ENCODE measurements at places on chromosomes 3 and 15.
A peak's percentile ranks its signal among the peaks of the same experiment; 100 is the strongest.

DNA sequence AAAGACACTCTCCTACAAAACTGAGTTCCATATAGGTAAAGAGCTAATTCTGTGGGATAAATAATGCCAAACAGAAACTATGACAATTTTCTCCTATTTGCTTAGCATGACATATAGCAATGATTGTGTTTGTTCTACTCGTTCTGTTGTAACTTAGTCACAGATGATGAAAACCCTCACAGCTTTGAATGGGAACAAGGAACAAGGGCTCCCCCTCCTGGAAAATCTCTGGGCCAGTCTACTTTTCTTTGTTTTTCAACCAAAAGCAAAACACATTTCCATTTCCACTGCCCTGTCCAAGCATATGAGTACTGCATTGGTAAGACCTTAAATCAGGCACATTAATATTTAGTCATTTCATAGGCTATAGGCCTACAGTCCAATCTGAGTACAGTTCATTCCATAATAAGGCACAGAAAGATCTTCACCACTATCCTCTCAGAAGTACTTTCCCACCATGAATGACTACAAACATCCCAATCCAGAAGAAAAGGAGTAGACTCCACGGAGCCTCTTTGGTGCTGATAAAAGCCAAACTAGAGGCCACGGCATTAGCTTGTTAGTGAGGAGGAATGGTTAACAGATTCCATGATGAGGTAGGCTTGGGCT lies 67.1 kb downstream of the ATP8B4 start:
- DNase-seq = peak; percentile 28

DNA sequence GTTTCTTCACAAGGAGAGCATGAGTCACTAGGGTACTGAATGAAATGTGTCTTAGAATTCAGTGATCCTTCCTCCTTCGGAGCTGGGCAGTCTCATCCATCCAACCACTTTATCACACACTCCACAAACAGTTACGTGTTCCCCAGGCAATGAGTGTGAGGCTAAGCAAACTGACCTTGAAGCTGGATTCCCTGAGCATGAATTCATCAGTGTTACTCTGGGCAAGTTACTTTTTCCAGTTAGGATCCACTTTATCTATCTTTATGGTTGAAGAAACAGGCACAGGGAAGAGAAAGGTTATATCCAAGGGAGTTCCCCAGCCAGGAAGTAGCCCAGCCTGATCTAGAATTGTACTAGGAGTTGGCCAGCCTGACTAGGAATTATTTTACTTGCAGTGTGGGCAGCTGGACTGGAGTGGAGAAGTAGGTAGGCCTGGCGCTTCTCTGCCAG lies 17.1 kb upstream of the GCNT3 start:
- no peak for DNase-seq

GRCh38 chr15:34591306-34591705 lies 7.9 kb upstream of the GOLGA8B start:
- no peak for DNase-seq

GRCh38 chr3:12948371-12948770 lies 107.0 kb upstream of the RPL32 start:
- DNase-seq = no peak

- DNase-seq = no peak
Measured at GRCh38 chr3:56042326-56042951, 425.8 kb downstream of the ERC2 start.

GRCh38 chr3:62048577-62048976 lies 324.8 kb downstream of the FEZF2 start:
- DNase-seq = no peak

DNA sequence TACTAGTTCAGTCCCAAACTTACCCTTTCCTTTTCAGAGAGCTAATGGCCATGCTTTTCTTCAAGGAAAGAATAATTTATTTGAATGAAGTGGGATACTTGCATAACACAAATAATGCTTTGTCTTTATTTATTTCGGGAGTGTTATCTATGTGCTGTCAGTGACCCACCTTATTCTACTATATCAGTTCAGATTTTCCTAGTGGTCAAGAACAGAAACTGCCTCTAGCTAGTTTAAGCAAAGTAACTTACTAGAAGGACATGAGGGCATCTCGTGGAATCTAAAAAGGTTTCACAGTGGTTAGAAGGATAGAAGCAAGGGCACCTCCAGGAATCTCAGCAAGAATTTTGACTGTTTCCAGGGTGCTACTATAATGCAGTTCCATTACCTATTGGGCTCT lies 3.8 kb upstream of the TIMMDC1 start:
- no peak for DNase-seq

DNA sequence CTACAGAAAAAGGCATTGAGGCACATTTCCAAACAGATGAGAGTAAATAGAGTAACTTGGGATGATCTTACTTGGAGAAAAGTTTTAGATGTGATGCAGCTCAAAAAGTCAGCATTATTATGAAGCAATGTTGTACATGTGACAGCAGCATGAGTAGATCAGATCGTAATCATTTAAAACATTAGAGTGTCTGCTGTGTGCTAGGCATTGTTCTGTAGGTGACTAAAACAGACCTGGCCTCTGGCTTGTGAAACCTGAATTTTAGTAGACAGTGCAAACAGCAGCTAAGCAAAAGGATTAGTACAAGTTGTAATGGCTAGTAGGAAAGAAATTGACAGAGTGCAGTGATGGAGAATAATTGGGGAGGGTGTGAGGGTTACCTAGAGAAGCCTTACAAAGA lies 15.1 kb downstream of the UBE2E1 start:
- no peak for DNase-seq

DNA sequence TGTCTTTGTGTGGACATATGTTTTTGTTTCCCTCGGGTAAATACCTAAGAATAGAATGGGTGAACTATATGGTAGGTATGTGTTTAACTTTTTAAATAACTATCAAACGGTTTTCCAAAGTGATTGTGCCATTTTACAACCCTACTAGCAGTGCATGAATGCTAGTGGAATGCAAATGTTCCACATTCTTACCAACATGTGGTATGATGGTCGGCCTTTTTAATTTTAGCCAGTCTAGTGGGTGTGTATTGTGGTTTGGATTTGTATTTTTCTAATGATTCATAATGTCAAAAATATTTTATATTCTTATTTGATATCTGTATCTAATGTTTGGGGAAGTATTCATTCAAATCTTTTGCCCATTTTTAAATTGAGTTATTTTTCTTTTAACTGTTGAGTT lies 68.2 kb upstream of the SMAD3 start:
- no peak for DNase-seq

DNA sequence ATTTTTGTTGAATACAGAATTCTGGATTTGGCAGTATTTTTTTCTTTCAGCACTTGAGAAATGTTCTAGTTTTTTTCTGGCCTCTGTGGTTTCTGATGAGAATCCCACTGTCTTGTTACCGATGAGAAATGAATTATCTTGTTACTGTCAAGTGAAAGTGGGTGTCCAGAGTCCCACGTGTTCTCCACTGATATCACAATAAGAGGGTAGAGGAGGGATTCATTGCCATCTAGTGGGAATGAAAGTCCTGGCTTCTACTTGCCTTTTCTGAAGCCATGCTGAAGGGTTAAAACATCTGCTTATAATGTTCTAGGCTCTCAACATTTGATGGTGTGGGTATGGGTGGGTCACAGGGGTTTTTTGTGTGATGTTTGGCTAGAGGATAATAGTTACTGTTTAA lies 66.1 kb downstream of the SEC22A start:
- no peak for DNase-seq

DNA sequence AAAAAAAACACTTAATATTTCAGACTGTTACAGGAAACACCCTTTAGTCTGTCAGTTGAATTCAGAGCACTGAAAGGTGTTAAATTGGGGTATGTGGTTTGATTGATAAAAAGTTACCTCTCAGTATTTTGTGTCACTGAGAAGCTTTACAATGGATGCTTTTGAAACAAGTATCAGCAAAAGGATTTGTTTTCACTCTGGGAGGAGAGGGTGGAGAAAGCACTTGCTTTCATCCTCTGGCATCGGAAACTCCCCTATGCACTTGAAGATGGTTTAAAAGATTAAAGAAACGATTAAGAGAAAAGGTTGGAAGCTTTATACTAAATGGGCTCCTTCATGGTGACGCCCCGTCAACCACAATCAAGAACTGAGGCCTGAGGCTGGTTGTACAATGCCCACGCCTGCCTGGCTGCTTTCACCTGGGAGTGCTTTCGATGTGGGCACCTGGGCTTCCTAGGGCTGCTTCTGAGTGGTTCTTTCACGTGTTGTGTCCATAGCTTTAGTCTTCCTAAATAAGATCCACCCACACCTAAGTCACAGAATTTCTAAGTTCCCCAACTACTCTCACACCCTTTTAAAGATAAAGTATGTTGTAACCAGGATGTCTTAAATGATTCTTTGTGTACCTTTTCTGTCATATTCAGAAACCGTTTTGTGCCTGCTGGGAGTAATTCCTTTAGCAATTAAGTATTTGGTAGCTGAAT lies 17.9 kb downstream of the TMEM43 start:
- no peak for DNase-seq

- DNase-seq = no peak
Measured at GRCh38 chr15:87604857-87605446, 651.6 kb downstream of the NTRK3 start.

- DNase-seq = no peak
Measured at GRCh38 chr3:31423482-31423881, 109.2 kb upstream of the STT3B start.

DNA sequence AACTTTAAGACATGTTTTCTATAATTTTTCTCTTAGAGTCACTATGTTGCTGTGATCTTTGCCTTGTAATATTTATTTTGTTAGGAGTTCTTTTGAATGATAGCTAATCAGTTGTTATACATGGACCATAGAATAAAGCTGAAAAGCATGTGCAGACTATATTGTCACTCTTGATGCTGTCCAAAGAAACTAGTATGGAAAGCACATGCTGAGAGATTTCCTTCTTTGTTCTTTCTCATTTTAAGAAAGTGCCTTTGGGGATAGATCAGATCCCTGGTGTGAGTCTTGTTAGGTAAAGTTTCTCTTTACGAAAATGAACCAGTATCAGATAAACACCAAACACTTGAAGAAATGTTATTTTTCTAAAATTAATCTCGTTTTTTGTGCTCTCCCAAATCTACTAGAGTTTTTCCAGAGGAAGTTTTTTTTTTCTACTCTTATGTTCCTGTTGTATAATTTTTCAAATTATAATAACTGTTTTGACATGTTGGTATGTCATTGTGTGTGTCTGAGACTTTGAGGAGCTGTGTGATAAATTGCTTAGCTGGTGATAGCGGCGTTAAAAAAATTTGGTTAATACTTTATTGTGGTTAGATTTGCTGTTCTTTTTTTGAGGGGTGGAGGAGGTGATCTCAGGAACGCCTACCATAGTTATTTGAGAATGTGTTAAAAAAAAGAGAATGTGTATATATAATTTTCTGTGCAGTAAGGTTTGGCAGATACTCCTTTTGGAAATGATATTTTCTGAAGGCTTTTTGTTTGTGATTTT lies 2.2 kb downstream of the PIAS1 start:
- DNase-seq = no peak

DNA sequence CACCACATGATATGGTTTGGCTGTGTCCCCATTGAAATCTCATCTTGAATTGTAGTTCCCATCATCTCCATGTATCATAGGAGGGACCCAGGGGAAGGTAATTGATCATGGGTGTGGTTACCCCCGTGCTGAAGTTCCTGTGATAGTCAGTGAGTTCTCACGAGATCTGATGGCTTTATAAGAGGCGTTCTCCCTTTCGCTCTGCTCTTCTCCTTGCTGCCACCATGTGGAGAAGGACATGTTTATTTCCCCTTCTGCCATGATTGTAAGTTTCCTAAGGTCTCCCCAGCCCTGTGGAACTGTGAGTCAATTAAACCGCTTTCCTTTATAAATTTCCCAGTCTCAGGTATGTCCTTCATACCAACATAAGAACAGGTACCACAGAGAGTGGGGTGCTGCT lies 21.9 kb downstream of the OSTN start:
- DNase-seq = no peak

DNA sequence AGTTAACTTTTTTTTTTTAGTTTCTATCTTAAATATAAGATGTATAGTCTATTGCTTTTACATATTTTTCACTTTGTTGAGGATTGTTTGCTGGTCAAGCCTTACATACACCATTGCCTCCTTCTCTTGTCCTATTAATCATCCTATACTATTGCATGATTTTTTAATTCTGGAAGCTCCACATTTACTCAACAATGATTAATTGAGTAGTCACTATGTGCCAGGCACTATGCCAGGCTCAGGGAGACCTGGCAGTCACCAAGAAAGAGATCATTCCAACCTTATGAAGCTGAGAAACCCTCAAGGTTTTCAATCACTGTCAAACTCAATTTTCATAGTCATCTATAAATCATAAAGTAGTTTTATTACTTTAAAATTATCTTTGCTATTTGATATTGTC lies 626.2 kb downstream of the IGSF11 start:
- no peak for DNase-seq

DNA sequence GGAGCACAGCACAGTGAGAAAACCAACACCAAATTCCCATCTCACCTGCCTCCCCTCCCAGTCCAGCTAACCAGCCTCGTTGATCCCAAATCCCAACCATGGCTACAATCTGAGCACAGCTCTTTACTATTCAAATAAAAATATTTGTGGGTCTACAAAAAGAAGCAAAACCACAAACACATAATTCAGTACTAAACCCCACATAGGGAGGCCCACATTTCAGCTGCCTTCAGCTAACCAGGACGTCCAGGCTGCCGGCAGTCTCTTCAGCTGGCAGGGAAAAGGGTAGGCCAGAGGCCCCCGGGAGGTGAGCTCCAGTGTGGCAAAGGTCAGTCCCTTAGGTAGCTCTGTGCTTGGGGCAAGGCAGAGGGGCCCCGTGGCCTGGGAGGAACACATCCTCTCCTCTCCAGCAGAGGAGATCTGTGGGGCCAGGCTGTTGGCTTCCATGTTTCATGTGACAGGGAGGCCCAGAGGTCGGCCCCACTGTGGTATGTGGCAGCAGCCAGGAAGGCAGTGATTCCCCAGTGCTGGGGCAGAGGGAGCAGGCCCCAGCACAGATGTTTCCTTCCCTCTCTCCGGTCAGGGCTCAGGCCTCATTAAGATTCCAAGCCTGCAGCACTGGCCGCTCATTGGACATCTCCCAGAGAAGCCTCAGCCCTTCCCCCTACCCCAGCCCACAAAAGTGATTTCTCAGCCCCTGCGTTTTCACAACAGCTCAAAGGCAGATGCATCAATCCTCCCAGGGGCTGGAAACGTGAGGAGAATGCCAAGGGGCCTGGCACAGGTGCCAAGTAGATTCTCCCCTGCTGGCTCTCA lies 381.4 kb downstream of the NTRK3 start:
- peak; percentile 32 for DNase-seq

DNA sequence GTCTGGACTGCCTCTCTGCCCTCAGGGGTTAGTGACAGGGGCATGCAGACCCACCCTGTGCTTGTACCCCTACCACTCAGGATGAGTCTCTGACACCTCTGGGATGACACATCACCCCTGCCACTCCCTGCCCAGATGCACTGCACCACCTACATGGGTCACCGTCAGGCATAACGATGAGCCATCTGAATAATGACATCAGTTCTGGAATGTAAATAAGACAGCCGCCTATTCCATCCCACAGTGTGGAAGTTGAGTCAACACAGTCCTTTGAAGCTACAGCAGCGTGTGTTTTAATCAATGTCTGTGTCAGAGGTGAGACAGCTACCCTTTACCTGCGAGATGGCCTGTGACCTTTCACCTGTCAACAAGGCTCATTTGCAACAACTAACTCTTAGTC lies 268.7 kb upstream of the ARRDC4 start:
- no peak for DNase-seq

- DNase-seq = no peak
Measured at GRCh38 chr15:45331972-45332371, 46.4 kb downstream of the GATM start.
